Activated T-cell treated with anti-CD3 and anti-CD28 coated beads for 24 hours (primary cell): ENCODE measurements at places on chromosomes 6 and 20.

GRCh38 chr6:117110146-117110545 is 155.2 kb upstream of the VGLL2 start:
- DNase-seq, result no peak

DNA sequence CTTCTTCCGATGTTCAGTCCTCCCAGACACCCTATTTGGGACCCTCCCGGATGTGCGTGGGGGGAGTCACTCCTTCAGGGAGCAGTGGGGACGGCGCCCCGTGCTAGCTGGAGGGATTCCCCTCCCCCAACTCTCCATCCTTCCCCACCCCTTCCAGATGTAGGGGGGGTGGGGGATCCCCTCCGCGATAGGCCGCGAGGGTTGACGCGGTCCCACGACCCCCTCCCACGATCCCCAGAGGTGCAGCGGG is 548 bp downstream of the GNL1 start:
- DNase-seq, result no peak

GRCh38 chr20:62545271-62545670 is 69.5 kb upstream of the GATA5 start:
- DNase-seq, result no peak

DNA sequence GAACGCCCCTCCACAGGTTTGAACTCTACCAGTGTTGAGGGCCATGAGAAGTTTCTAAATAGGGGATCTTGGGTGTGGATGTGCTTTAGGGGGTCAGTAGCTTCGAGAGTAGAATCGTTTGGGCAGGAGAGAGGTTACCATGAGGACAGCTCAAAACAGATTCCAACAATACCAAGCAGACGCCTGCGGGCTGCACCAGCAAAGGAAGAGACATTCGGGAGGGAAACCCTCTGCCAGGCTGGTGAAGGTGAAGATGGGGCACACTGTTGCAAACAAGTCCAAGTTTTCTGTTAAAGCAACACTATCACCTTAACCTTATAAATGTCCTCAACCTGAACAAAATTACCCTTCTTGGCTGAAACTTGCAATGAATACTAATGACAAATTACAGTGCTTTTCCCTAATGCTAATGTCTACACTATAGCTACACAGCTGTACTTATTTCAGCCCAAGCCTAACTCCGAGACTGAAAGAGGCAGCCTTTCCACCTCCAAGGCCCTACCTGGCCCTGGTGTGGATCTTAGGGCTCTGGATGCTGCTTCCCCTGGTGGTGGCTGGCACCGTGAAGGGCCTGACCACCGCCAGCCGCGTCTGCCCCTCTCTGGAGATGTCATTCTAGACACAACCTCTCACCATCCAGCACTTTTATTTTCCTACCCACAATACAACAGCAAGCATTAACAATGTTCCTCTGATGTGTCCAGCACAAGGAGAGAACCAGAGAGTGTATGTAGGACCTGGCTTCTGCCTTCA is 80.1 kb downstream of the DLL1 start:
- DNase-seq, result no peak

DNA sequence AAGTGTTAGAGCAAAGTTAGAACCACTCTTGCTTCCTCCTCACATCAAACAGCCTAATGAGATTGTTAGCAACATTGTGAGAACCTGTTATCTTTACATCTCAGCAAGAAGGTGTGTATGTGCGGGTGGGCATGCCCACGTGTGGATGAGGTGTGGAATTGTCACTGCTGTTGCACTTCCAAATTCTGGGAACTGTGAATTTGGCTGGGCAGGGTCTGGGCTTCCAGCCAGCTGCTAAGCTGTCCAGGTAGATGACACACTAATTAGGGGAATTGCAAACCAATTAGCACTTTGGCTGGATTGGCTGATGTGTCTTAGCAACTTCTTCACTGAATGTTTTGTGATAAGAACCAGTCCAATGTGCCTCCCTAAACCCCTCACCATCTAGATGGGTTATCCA is 848.2 kb downstream of the DHX35 start:
- no peak for DNase-seq

- DNase-seq, result no peak
Measured at GRCh38 chr20:57244627-57245214, 21.7 kb downstream of the BMP7 start.

- no peak for DNase-seq
Measured at GRCh38 chr20:33474963-33475362, 14.9 kb upstream of the CBFA2T2 start.

DNA sequence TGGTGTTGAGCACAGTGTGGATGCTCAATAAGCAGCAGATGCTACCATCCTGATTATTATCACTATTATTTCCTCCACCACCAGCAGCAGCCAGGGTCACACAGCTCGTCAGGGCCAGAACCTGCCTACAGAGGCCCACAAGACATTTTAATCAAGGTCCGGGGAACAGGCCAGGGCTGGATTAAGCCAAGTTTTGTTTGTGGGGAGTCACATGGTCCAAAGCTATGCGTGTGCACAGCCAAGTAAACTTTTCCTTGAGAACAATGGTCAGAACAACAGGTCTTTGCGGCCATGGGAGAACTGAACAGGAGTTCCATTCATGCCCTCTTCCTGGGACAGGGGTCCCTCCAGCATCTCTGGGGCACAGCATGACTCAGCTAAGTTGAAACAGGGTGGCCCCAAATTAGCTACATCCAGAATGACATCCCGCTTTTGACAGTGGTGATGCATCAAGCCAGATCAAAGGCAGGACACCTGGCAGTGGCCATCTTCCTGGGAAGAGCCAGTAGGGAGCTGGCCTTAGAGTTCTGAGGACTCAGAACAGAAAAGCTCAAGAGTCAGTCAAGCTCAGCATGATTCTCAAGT is 11.7 kb downstream of the SNTA1 start:
- DNase-seq, result no peak

DNA sequence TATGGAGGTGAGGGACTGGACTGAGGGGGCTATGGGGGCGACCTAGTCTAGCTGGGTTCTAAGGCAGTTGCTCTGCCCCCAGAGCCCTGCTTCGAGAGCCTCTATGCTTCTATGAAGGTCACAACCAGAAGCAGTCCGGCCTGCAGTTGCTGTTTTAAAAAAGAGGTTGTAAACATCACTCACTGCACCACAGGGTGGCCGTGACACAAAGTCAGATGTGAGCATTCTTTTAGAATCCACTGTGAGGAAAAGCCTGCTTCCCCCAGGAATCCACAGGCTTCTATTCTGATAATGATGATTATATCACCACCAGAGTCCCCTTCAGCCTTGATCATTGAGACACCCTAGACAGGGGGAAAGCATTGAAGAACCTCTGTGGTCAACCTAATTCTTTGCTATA is 229.7 kb upstream of the AGPAT4 start:
- no peak for DNase-seq

DNA sequence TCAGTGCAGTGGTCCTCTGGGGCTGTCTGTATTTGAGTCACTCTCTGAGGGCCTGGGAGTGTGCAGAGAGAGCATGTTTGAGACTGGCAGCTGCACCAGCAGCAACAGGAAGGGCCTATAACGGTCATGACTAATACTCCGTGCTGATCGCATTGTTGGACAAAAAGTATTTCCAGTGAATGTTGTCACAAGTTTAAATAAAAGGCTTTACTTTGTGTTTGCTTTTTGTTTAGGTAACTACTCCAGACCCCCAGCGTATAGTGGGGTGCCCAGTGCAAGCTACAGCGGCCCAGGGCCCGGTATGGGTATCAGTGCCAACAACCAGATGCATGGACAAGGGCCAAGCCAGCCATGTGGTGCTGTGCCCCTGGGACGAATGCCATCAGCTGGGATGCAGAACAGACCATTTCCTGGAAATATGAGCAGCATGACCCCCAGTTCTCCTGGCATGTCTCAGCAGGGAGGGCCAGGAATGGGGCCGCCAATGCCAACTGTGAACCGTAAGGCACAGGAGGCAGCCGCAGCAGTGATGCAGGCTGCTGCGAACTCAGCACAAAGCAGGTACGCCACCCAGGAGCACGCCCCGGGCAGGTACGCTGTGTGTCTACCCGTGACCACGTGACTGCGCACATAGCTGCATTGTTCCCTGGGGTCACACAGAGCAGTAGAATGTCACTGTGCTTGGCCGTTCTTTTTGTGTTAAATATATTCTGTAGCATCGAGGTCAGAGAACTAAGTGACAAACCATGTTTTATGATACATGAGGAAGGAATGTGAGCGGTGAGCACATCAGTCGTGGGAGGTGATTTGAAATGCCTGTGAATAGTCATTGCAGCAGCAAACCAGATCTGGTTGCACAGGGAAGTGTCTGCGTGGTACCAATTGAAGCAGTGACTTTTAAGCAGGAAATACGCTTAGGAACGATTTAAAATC is 174.7 kb downstream of the TMEM242 start:
- no peak for DNase-seq

- no peak for DNase-seq
Measured at GRCh38 chr6:10098756-10099528, 315.9 kb downstream of the TFAP2A start.

DNA sequence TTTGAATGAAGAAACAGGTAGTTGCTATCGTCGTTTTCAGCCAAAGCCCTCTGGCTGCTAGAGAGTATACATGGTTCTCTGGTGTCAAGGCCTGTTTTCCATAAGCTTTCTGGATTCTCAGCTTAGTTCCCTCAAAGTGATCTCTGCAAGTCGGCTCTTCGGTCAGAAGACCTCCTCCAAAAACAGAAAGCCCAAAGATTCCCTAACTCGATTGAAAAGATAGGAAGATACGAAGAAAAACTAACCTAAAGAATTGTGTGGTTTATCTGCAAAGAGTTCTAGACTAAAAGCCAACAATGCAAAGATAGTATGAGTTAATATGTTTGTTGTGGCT is 545 bp upstream of the ASCC3 start:
- DNase-seq, result no peak

GRCh38 chr20:24095756-24096155 is 107.2 kb upstream of the GGTLC1 start:
- no peak for DNase-seq

GRCh38 chr6:42263165-42263728 is 45.6 kb upstream of the MRPS10 start:
- DNase-seq, result no peak

DNA sequence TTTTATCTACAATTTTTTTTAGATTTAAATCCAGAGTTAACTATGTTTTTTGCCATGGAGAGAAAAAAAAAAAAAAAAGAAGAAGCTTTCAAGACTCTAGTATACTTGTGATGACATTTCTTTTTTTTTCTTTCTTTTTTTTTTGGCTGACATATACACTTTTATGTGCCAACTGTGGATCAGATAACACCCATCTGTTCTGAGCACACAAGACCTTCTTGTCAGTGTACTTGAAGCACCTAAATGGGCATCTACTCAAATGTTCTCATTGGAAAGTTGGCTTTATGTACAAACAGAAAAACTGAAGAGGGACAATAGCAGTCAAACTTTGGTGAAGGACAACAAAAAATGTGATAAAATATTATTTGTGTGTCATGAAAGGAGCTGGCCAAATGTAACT is 904.5 kb downstream of the GRIK2 start:
- DNase-seq, result no peak

DNA sequence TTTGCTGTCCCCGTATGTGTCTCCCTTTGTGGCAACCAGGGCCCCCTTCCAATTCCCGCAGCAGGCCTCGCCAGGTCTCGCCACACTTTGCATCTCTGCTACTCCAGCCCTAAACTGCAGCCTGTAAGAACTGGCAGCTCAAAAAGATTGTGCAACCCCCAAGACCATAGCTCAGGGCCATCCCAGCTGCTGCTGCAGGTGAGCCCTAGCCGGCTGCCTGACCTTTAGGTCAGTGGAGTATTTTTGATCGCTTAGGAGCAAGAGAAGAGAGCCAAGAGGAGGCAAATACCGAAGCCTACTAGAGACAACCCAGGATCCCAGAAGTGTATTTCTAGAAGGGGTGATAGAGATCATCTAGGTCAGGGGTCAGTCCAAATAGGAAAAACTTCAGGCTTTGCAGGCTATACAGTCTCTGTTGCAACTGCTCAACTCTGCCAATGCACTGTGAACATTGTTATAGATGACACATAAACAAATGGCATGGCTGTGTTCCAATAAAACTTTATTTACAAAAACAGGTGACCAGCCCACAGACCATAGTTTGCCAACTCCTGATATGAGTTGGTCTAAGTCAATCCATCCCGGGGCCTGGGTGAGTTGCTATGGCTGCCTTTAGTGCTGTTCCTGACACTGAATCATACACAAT is 138.4 kb downstream of the EYA2 start:
- DNase-seq, result no peak

- no peak for DNase-seq
Measured at GRCh38 chr6:63272397-63272796, 47.4 kb downstream of the LGSN start.
